ENCODE measurements at places on chromosomes 4 and X. TPM values are rescaled to one million over a fixed set of nuclear protein-coding genes. Genes with fewer than 3 reads are reported as not detected.

Gene CFAP299
- not detected for total RNA-seq

Gene GLOD5
- not detected for total RNA-seq

Gene SRPX2
- 65.9 TPM for total RNA-seq

Gene CPZ
- total RNA-seq = 9.1 TPM

Gene BEX1
- total RNA-seq = not detected

Gene MAGEA10
- not detected for total RNA-seq

Gene PGRMC2
- total RNA-seq = 105 TPM

Gene SPANXA1
- 4.7 TPM for total RNA-seq

Gene MAGEA2B
- 35.3 TPM for total RNA-seq

Gene PARM1
- total RNA-seq = 0.44 TPM

Gene APLN
- 0.13 TPM for total RNA-seq

Gene NALF2
- not detected for total RNA-seq

Gene EOLA2
- 44.3 TPM for total RNA-seq

Gene DCAF8L2
- 5.6 TPM for total RNA-seq

Gene TLR10
- total RNA-seq = not detected

Gene BANK1
- 2.2 TPM for total RNA-seq

Gene CLCN4
- 3.1 TPM for total RNA-seq

Gene FRMPD4
- total RNA-seq = not detected

Gene CCNA2
- total RNA-seq = 61.9 TPM

Gene KANTR
- total RNA-seq = 25.1 TPM

Gene LIMCH1
- total RNA-seq = 339 TPM

Gene PLP1
- total RNA-seq = not detected

Gene CTAG2
- not detected for total RNA-seq

Gene FIP1L1
- total RNA-seq = 65.6 TPM

Gene ADGRG4
- total RNA-seq = not detected

Gene USP17L12
- total RNA-seq = not detected

Gene SHOX
- not detected for total RNA-seq

Gene UGT2B10
- total RNA-seq = not detected

Gene IL1RAPL1
- 0.26 TPM for total RNA-seq

Gene APBB2
- 33.6 TPM for total RNA-seq

Gene ENOPH1
- 19.8 TPM for total RNA-seq

Gene KLHL34
- not detected for total RNA-seq

Gene RIPPLY1
- not detected for total RNA-seq

Gene CCDC160
- 0.23 TPM for total RNA-seq

Gene MTTP
- total RNA-seq = not detected
